ENCODE measurements at places on chromosomes 16 and 17. TPM values are rescaled to one million over a fixed set of nuclear protein-coding genes. Genes with fewer than 3 reads are reported as not detected.
A peak's percentile ranks its signal among the peaks of the same experiment; 100 is the strongest.

The TOX3 gene
- not detected for total RNA-seq

- H3K4me3 ChIP-seq = no peak overlapping the region
- H3K4me1 ChIP-seq = peaks cover 9% of the 10 kb centered on the region
- H3K27ac ChIP-seq = no peak overlapping the region
- DNase-seq = no peak
Measured at GRCh38 chr17:38603786-38604478, 1.8 kb downstream of the SRCIN1 start.

The CSH1 gene
- total RNA-seq = not detected

The ACAP1 gene
- 225 TPM for total RNA-seq

The PRM2 gene
- not detected for total RNA-seq

- H3K27me3 ChIP-seq = no peaks in the 10 kb centered on the region
- peaks cover 5% of the 10 kb centered on the region for H3K36me3 ChIP-seq
- no peak overlapping the region for H3K27ac ChIP-seq
- DNase-seq = no peak
- no peak overlapping the region for H3K4me3 ChIP-seq
- H3K4me1 ChIP-seq = no peaks in the 10 kb centered on the region
Measured at GRCh38 chr17:21174713-21175112, 39.2 kb downstream of the TMEM11 start.

DNA sequence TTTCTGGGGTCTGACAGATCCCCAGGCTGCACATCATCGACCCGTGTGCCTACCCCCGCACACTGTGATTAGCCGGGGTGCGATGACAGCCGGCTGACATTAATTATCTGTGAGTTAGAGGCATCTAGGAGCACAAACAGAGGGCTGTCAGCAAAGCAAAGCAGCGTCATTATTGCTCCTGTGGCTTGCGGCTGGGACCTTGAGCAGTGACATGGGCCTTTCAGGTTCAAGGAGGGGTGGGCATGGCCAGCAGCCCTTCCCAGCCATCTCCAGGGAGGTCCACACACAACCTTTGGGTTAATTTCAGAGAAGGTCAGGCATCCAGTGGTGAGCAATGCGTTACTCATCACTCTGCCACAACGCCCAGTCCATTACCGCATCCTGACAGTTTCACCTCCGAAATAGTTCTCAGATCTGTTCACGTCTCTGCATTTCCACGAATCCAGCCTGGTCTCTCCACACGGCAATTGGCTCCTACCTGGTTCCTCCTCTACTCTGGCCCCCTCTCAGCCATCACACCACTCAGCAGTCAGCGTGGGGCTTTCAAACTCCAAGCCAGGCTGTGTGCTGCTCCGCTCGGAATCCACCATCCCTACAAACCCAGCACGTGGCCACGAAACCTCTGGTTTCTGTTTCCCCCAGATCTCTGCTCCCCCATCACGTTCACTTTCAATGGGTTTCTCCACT lies 249.7 kb upstream of the C16orf82 start:
- H3K4me1 ChIP-seq = no peaks in the 10 kb centered on the region
- H3K27me3 ChIP-seq = peaks cover 2% of the 10 kb centered on the region
- H3K4me3 ChIP-seq = no peak overlapping the region
- H3K27ac ChIP-seq = no peak overlapping the region

GRCh38 chr17:17041018-17041521 lies 1.2 kb upstream of the MPRIP start:
- no peak for DNase-seq
- no peak overlapping the region for H3K4me3 ChIP-seq
- H3K4me1 ChIP-seq = peaks cover 39% of the 10 kb centered on the region
- no peak overlapping the region for H3K27ac ChIP-seq
- no peaks in the 10 kb centered on the region for H3K36me3 ChIP-seq

GRCh38 chr17:83196024-83196365 lies 116.6 kb downstream of the METRNL start:
- DNase-seq = no peak
- no peaks in the 10 kb centered on the region for H3K36me3 ChIP-seq
- H3K4me3 ChIP-seq = no peak overlapping the region

DNA sequence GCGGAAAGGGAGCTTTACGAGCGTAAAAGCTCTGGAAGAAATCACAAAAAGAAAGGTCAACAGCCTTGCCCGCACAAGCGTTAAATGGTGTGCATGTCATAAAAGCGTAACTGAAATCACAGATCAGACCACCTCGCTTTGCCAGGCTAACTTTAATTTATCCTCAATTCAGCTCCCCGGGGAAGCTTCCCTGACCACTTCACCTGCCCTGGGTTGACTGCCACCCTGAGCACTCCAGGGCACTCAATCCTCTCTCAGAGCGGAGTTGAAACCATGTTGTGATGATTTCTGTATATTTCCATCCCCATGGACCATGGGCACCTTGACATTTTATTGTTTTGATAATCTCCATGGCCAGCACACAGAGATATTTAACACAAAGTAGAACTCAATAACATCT lies 16.1 kb upstream of the NAGS start:
- H3K27ac ChIP-seq = no peak overlapping the region
- H3K27me3 ChIP-seq = peaks cover 11% of the 10 kb centered on the region
- no peaks in the 10 kb centered on the region for H3K36me3 ChIP-seq
- H3K4me1 ChIP-seq = peaks cover 3% of the 10 kb centered on the region

The BCKDK gene
- 42.5 TPM for total RNA-seq

DNA sequence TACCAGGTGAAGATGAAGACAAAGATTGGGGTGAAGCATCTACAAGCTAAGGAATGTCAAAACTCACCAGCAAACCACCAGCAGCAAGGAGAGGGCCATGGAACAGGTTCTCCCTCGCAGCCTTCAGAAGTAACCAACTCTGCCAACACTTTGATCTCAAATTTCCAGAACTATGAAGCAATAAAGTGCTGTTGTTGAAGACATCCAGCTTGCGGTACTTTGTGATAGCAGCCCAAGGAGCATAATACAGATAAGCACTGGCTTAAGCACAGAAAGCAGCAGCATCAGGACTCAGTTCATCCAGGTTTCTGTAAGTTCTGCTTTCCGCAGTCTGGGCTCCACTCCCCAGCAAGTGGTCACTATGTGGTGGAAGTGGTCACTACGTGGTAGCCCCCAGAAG lies 16.0 kb upstream of the CDRT4 start:
- no peaks in the 10 kb centered on the region for H3K27me3 ChIP-seq
- DNase-seq = no peak
- H3K4me1 ChIP-seq = no peaks in the 10 kb centered on the region

The DNAH9 gene
- total RNA-seq = not detected

DNA sequence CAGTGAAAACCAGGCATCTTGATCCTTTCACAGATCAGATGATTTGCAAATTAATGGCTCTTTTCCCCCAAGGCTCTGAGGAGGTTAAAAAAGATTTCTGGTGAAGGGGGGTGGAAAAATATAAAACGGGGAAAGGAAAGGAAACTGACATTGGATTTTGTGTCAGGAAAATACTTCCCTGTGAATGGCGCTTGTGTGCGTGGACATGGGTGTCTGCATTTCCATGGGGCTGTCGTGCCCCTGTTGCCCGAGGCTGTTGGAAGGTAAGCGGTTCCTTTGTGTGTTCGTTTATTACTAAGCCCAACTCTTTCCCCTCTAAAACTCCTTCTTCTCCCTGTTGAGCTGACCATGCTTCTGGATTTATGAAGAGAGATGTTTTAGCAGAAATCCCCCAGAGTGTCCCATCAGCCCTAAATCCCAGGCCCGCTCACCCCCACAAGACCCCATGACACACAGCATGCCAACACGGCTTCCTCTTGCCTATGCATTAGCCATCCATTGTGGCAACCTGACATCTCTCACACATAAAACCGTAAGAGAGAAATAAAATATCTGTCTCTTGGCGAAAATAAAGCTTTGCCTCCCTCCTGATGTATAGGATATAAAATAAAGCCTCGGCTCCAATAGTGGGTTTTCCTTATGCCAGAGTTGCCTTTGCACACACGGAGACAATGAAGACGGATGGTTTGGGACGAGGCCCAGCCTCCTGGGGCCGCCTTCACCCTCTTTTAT lies 7.3 kb upstream of the LHX1 start:
- no peak overlapping the region for H3K4me3 ChIP-seq
- no peak overlapping the region for H3K27ac ChIP-seq
- H3K4me1 ChIP-seq = peaks cover 29% of the 10 kb centered on the region
- peaks cover 64% of the 10 kb centered on the region for H3K27me3 ChIP-seq
- no peak for DNase-seq

DNA sequence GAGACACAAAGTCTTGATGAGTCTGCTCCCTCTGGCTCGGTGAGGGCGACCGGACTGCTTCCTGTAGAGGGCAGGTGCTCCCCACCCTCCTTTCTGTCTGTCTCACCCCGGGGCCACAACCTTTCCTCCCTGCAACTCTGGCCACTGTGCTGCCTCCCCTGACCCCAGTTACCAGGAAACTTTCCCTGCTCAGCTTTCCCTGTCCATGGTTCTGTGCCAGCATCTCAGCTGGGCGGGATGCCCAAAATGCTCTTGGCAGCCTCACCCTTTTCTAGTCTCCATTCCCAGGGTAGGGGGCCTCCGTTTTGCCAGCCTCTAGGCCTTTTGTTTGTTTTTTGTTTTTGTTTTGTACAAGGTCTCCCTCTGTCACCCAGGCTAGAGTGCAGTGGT lies 1.4 kb downstream of the PLD2 start:
- H3K27ac ChIP-seq = no peak overlapping the region
- H3K36me3 ChIP-seq = no peaks in the 10 kb centered on the region
- DNase-seq = no peak
- H3K4me1 ChIP-seq = peaks cover 11% of the 10 kb centered on the region
- no peak overlapping the region for H3K4me3 ChIP-seq

GRCh38 chr16:87041286-87041685 lies 275.9 kb downstream of the C16orf95 start:
- H3K27ac ChIP-seq = no peak overlapping the region
- H3K4me1 ChIP-seq = no peaks in the 10 kb centered on the region
- H3K27me3 ChIP-seq = no peaks in the 10 kb centered on the region
- DNase-seq = no peak

- H3K4me1 ChIP-seq = no peaks in the 10 kb centered on the region
- no peak overlapping the region for H3K4me3 ChIP-seq
- DNase-seq = peak; percentile 66
- no peaks in the 10 kb centered on the region for H3K27me3 ChIP-seq
Measured at GRCh38 chr16:57899771-57900661, 70.9 kb downstream of the CNGB1 start.

GRCh38 chr16:49542946-49543630 lies 169.5 kb downstream of the C16orf78 start:
- H3K27me3 ChIP-seq = no peaks in the 10 kb centered on the region
- no peaks in the 10 kb centered on the region for H3K36me3 ChIP-seq
- H3K27ac ChIP-seq = no peak overlapping the region
- H3K4me3 ChIP-seq = no peak overlapping the region

GRCh38 chr17:72515291-72516065 lies 394.7 kb downstream of the SOX9 start:
- H3K36me3 ChIP-seq = no peaks in the 10 kb centered on the region
- no peak for DNase-seq
- H3K4me3 ChIP-seq = no peak overlapping the region
- H3K27ac ChIP-seq = no peak overlapping the region
- no peaks in the 10 kb centered on the region for H3K27me3 ChIP-seq

The TEKT5 gene
- not detected for total RNA-seq

- DNase-seq = no peak
- H3K4me1 ChIP-seq = peaks cover 20% of the 10 kb centered on the region
- no peaks in the 10 kb centered on the region for H3K27me3 ChIP-seq
- H3K27ac ChIP-seq = no peak overlapping the region
Measured at GRCh38 chr17:7084088-7084487, 4.0 kb upstream of the CLEC10A start.

GRCh38 chr16:27424772-27425498 lies 23.0 kb downstream of the IL21R start:
- peaks cover 3% of the 10 kb centered on the region for H3K36me3 ChIP-seq
- H3K27me3 ChIP-seq = no peaks in the 10 kb centered on the region
- H3K4me1 ChIP-seq = peaks cover 22% of the 10 kb centered on the region
- no peak overlapping the region for H3K27ac ChIP-seq
- no peak overlapping the region for H3K4me3 ChIP-seq

DNA sequence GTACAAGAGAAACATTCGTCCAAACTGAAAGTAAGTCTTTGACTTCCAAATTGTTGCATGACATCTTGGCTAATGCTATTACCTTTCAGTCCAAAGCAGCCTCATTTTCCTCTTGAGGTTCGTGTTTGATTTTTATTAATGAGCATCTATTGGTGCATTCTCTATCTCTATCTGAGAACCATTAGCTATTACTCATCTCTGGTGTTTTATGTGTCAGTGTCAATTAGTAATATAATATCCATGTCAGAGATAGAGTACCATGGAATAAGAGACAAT lies 388.1 kb upstream of the GOT2 start:
- no peaks in the 10 kb centered on the region for H3K4me1 ChIP-seq
- H3K36me3 ChIP-seq = no peaks in the 10 kb centered on the region
- H3K27me3 ChIP-seq = no peaks in the 10 kb centered on the region

- H3K27ac ChIP-seq = peak within 1 kb of the TSS; percentile 82
- no peaks in the 10 kb centered on the region for H3K27me3 ChIP-seq
- DNase-seq = no peak
- H3K36me3 ChIP-seq = no peaks in the 10 kb centered on the region
- peaks cover 52% of the 10 kb centered on the region for H3K4me1 ChIP-seq
Measured at GRCh38 chr16:67847064-67847861, at the start of gene CENPT. Gene CENPT (minus strand): TSS chr16:67847693. CDS start chr16:67833859, 13,834 bp downstream.

DNA sequence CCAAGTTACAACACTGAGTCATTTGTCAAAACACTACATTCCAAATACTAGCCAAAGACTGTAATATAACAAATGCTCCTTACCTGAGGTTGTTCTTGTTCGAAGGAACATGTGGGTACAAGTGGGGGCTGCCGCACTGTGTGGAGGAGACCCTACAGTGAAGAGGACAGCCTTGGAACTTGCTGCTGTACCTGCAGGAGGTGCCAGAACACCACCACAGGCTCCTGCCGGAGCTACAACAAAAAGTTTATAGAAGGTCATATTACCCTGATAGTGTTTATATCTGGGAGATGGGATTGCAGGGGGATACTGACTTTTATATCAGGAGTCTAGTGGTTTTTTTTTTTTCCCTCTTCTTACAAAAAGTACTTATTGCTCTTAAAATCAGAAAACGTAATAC lies 37.8 kb upstream of the ALDH3A1 start:
- no peak overlapping the region for H3K4me3 ChIP-seq
- H3K4me1 ChIP-seq = no peaks in the 10 kb centered on the region
- no peaks in the 10 kb centered on the region for H3K27me3 ChIP-seq
- H3K36me3 ChIP-seq = no peaks in the 10 kb centered on the region
- H3K27ac ChIP-seq = no peak overlapping the region

- no peak overlapping the region for H3K27ac ChIP-seq
- H3K27me3 ChIP-seq = no peaks in the 10 kb centered on the region
- DNase-seq = no peak
- no peak overlapping the region for H3K4me3 ChIP-seq
- H3K4me1 ChIP-seq = peaks cover 7% of the 10 kb centered on the region
- H3K36me3 ChIP-seq = no peaks in the 10 kb centered on the region
Measured at GRCh38 chr16:82452004-82452756, 174.6 kb upstream of the CDH13 start.

DNA sequence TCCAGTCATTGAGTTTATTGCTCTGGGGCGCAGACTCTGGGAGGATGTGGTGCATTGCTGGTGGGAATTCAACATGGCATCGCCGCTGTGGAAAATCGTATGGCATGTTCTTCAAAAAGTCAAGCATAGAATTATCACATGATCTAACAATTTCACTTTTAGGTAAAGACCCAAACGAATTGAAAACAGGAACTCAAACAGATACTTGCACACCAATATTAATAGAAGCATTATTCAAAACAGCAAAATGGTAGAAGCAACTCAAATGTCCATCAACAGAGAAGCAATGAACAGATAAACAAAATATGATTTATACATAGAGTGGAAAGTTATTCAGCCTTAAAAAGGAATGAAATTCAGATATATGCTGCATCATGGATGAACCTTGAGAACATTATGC lies 15.9 kb downstream of the PIK3R6 start:
- H3K27me3 ChIP-seq = no peaks in the 10 kb centered on the region
- no peak for DNase-seq
- no peaks in the 10 kb centered on the region for H3K4me1 ChIP-seq

The TP53TG3C gene
- total RNA-seq = not detected

The GFOD2 gene
- 21.3 TPM for total RNA-seq

The NKIRAS2 gene
- total RNA-seq = 29.4 TPM

All from CD8-positive, alpha-beta memory T cell (primary cell).